GM13976 (cell line): ENCODE measurements at places on chromosomes 7 and 10.
A peak's percentile ranks its signal among the peaks of the same experiment; 100 is the strongest.

GRCh38 chr7:30681331-30681797 lies 892 bp downstream of the CRHR2 start:
- no peak for DNase-seq

- DNase-seq, result no peak
Measured at GRCh38 chr10:113544392-113544791, 8.5 kb upstream of the HABP2 start.

DNA sequence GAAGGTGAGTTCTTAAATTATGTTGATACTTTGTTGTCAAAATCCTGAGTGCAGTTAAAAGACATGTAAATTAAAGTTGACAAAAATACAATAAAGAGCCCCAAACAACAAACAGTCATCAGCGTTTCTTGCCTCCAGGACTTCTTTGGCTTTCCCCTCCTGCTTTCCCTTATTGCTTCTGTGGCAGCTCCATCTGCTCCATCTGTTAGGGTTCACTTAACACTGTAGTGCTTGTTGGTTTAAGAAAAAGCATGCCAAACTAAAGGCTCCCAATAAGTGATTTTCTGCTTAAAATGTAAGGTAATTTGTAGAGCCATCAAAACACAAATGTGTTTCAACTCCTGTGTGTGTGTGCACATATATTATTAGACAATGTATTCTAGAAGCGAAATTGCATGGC lies 254.3 kb upstream of the GNAI1 start:
- DNase-seq, result no peak

- DNase-seq, result no peak
Measured at GRCh38 chr10:102668326-102669107, 24.2 kb downstream of the TRIM8 start.

DNA sequence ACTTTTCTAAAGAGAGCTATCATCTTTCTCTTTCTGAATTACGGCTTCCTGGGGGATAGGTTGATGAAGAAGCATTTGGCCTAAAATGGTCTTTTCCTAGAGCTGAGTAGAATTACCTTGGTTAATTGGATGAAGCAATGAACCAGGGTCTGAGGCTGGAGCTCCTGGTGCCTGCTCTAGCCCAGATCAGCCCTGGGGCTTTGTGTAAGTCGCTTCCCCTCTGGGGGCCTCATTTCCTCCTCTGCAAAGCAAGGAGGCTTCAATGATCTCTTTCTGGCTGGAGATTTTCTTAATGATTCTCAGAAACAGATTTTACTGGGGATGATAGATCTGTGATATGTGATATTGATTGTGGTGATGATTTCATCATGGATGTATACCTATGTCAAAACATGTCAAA lies 3.5 kb upstream of the CPA2 start:
- DNase-seq, result no peak

- DNase-seq, result no peak
Measured at GRCh38 chr10:46080886-46081285, 34.8 kb upstream of the MSMB start.

DNA sequence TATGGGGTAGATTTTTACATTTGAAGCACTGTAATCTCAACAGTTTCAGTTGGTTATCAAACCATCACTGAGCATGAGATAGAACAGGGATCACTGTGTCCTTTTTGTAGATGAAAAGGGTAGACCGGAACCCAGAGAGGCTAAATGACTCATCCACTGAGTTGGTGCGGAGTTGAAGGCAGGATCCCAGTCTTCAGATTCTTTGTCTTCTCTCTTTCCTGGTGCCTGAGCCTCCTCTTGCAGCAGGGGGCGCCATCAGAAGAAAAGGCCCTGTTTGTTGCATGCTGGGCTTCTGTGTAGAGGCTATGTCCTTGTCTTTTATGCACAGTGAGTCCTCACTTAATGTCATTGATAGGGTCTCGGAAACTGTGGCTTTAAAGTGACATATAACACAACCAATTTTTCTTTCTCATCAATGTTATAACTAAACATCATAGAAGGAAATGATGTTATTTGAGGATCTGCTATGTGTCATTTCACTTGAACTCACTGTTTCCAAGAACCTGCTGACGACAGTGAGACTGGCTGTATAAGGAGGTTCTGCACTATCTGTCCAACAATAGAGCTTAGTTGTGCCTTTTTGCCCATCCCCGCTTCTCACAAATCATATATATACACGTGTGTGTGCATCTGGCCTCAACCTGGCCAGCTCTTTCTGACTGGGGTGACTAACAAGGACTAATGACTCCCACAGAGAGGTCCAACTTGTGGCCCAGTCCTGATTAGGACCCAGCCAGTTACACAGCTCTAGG lies 14.3 kb downstream of the ZNF282 start:
- peak; percentile 80 for DNase-seq

GRCh38 chr7:104552102-104552501 lies 223.7 kb downstream of the LHFPL3 start:
- peak; percentile 23 for DNase-seq

DNA sequence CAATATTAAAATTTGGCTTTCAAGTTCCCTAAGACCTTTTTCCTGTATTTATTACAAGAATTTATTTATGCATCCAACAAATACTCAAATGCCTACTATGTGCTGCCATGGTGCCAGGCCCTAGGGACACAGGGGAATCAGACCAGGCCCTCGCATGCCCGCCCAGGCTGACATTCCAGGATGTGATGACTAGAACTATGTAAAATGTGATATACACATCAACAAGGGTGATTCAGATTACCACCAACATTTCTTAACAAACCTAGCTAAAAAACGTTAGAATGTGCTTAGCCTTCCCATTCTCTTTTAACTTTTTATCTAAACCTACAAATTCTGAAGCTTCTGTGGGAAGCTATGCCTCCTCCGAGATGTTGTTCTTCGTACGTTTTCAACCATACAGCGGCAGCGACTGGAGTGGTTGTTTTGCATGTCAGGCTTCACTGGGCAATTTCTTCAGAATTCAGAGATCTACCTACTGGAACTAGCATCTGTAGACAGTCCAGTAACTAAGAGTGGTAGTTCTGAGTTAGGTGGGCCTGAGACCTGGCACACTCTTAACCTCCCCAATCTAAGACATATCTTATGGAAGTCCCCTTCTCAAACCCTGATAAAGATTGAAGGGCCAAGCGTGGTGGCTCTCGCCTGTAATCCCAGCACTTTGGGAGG lies 22.1 kb downstream of the GNA12 start:
- DNase-seq, result no peak

GRCh38 chr7:151315038-151315655 lies 26.5 kb upstream of the NUB1 start:
- DNase-seq, result peak; percentile 83

DNA sequence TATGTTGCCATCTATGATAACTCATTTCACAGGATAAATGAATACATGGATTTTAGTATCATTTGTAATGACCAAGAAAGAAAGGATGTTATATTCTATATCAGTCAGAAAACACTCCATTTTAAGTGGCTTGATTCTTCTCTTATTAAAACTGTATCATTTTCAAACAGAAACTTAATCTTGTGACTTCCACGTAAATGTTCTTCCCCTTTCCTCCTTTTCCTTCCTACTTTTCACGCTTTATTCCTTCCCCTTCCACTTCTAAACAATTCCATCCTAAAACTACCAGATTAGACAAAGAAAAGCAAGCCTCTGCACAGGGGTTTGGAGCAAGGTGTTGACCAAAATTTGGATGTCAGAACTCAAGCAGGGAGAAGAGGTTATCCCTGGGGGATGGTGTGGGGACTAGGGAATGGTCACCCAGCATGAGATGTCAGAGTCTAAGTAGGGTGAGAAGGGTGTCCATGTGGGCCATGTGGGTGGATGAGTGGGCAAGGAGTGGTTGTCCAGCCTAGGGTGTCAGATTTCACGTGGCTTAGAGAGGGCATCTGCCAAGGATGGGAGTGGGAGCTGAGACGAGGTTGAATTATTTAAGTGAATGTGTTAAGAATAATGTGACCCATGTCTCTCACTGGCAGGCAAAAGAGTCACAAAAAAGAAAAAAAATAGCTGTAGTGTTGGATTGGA lies 5.0 kb upstream of the GSAP start:
- no peak for DNase-seq

DNA sequence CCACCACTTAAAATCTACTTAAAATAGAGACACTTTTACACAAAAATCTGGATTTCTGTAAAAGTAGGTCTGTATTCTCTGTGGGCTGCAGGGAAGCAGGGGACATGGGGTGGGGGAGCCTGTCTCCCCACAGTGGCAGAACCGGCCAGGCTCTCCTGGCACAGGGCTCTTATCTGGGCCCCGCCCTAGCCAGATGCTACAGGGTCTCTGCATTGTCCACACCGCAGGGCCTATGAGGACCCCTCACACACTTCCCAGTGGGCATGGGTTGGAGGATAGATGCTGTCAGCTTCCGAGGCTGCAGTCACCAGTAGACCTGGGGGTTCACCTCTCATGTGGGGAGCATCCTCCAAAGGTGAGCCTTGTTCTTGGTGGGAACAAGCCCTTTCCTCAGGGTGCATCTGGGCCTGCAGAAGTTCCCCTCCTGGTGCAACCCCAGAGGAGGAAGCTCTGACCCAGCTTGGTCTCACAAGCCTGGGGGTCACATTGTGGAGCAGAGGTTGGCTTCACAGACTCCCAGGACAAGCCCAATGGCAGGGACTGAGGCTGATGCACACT lies 15.4 kb upstream of the MYL7 start:
- no peak for DNase-seq

- no peak for DNase-seq
Measured at GRCh38 chr7:118185163-118185860, 1.3 kb downstream of the LSM8 start.

GRCh38 chr10:93670372-93670771 lies 32.0 kb downstream of the FRA10AC1 start:
- no peak for DNase-seq

- peak; percentile 21 for DNase-seq
Measured at GRCh38 chr7:124101173-124101768, 68.4 kb upstream of the TMEM229A start.

DNA sequence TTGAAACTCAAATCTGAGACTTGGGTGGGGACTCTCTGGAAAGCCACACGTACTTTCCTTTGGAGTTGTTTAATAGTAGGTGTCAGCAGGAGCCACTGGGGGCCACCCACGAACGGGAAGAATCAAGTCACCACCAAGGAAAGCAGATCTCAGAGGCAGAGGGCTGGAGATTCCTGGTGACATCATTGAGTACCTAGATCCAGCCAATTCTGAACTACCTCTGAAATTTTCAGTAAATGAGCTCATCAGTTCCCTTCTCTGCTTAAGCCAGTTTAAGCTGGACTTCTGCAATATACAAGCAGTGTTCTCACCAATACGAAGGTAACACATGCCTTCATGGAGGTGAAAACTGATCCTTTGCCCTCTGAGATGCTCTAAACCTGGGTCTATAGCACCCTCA lies 99.3 kb upstream of the SORCS3 start:
- DNase-seq, result no peak

DNA sequence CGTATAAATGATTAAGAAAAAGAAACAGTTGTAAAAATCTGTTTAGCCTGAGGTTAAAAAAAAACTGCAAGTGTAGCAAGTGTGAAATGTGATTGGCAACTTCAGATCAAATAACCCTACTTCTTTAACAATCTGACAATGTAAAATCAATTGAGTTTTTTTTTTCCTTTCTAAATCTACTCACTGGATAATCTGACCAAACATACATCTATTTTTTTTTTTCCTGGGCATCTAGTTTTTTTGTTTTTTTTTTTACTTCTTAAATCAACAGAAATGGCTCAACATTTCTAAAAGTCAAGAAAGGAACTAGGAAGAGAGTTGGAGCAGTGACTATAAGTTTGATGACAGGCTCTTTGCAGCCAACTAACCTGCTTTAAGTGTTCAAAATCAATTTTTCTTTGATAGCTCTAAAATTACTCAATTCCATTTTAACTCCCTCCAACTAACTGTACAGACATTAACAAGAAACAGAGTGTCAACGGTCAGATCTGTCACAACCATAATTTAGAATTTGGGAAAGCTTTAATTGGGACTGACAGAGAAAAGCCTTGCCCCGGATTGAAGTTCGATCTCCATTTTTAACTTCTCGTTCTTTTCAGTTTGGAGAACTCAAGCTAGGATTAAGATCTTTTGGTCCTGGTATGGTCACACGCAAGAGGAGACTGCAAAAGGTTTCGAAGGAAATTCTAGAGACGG lies 1.2 kb downstream of the ARL3 start:
- DNase-seq, result peak; percentile 6

DNA sequence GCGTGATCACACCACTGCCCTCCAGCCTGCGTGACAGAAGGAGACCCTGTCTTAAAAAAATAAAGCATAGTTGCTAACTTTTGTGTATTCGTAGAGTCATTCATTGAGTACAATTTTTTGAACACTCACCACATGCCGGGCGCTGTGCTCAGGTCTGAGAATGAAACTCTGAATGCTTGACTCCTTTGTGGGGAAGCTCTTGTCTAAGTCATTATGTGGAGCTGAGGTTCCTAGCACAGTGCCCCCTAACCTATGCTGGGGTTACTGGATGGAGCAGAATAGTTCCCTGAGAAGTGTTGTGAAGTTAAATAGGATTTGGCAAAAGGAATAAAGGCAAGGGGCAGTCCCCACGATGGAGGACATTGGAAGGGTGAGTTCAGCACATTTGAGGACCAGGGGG lies 123.3 kb downstream of the CELF2 start:
- no peak for DNase-seq

DNA sequence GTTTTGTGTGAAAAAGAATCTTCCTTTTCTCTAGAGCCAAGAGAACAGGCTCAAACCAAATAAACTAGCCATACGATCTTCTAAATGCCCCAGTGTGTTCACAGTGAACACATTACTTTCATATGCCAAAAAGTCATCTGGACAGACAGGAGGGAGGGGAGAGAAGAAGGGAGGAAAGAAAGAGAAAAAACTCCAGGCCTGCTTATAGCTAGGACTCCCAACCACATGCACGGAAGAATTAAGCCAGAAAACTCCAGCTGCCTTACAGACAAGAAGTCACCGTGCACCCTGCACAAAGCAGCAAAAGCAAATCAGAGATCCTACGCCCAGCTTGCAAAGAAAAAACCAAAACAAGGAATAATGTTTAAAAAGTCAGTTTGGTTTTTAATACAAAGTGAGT lies 34.3 kb downstream of the SNX8 start:
- DNase-seq, result no peak

- no peak for DNase-seq
Measured at GRCh38 chr7:151774951-151775350, 102.0 kb downstream of the PRKAG2 start.

GRCh38 chr7:112162142-112162766 lies 43.9 kb downstream of the DOCK4 start:
- no peak for DNase-seq

- no peak for DNase-seq
Measured at GRCh38 chr10:88293073-88293472, 290.0 kb downstream of the RNLS start.

GRCh38 chr7:129644634-129645230 lies 33.2 kb downstream of the NRF1 start:
- DNase-seq, result no peak

DNA sequence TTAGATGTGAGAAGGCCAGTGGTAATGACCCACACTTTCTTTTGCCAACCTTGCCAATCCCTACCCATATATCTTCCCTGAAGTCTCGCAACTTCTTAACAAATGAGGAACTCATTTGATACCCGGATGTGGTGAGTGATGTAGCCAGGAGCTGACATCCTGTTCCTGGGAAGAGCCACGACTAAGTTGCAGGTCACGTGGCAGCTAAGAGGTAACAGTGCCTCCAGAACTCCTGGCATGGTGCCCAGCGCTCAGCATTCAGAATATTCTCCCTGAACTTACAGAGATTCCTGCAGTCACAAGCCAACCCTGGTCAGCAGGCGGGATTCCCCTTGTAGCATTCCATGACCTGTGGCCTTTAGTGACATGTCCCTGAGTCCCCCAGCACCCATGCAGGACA lies 282.5 kb downstream of the GALNT17 start:
- DNase-seq, result no peak
